H4 (cell line): ENCODE measurements at places on chromosomes 3 and 15.

GRCh38 chr3:100868096-100868495 is 125.1 kb downstream of the ABI3BP start:
- no peak for DNase-seq

- no peak for DNase-seq
Measured at GRCh38 chr3:148796799-148797198, 30.8 kb upstream of the CPB1 start.

DNA sequence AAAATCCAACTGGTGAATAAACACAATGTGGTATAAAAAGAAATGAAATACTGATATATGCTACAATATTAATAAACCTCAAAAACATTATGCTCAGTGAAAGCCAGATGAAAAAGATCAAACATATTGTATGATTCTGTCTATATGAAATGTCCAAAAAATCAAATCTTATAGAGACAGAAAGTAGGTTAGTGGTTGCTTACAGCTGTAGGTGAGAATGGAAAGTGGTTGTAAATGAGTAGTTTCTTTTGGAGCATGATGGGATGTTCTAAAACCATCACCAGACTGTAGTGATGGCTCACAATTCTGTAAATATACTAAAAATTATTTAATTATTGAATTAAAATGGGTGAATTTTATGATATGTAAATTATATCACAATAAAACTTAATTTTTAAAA is 58.4 kb downstream of the SENP7 start:
- DNase-seq: no peak

- no peak for DNase-seq
Measured at GRCh38 chr3:171828902-171829770, 14.0 kb upstream of the TMEM212 start.

DNA sequence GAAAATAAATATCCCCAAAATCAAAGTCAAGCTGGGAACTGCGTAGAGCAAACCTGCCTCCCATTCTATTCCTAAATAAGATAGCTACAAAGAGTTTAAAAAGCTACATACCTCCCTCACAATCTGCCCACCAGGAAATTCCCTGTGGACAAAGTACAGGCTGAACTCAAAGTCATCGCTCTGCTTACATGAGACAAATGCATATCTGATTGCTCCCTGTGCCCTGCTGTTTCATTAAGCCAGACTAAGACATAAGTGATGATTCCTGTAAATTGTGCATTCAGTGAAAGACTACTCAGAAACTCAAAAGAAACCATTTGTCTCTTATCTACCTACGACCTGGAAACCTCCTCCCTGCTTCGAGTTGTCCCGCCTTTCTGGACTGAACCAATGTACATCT is 28.5 kb upstream of the EIF4A2 start:
- DNase-seq: no peak

DNA sequence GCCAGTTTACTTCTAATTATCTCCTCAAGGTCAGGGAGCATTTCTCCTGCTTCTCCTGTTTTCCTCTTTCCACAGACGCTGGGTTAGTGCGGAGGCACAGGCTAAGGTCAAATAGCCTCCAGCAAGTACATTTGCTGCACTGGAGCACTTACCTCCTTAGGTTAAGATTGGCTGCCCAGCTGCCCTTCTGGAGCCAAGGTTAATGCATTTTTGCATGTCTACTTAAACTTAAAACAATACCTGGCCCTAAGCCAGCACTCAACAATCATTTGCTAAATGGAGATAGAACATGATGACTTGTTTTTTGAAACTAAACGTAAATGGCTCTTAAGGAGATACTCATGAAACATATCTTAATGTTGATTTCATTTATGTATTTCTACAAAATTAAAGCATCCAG is 83.5 kb downstream of the SSR3 start:
- no peak for DNase-seq

DNA sequence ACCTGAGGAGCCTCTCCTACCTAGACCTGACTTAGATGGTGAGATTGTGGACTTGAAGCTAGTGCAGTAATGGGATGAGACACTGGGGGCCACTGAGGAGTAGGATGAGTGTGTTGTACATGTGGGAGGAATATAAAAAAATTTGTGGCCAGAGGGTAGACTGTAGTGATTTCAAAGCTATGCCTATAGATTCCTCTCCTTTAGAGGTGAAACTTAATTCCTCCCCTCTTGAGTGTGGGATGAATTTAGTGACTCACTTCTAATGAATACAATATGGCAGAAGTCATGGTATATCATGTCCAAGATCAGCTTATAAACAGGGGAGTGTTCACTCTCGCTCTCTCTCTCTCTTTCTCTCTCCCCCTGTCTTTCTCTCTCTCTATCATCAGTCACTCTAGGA is 6.7 kb downstream of the ZNF860 start:
- no peak for DNase-seq

GRCh38 chr3:173429076-173429475 is 31.5 kb downstream of the NLGN1 start:
- DNase-seq: no peak

- DNase-seq: no peak
Measured at GRCh38 chr3:27666708-27667107, 55.4 kb downstream of the EOMES start.

- no peak for DNase-seq
Measured at GRCh38 chr15:83671603-83672002, 17.7 kb downstream of the ADAMTSL3 start.

DNA sequence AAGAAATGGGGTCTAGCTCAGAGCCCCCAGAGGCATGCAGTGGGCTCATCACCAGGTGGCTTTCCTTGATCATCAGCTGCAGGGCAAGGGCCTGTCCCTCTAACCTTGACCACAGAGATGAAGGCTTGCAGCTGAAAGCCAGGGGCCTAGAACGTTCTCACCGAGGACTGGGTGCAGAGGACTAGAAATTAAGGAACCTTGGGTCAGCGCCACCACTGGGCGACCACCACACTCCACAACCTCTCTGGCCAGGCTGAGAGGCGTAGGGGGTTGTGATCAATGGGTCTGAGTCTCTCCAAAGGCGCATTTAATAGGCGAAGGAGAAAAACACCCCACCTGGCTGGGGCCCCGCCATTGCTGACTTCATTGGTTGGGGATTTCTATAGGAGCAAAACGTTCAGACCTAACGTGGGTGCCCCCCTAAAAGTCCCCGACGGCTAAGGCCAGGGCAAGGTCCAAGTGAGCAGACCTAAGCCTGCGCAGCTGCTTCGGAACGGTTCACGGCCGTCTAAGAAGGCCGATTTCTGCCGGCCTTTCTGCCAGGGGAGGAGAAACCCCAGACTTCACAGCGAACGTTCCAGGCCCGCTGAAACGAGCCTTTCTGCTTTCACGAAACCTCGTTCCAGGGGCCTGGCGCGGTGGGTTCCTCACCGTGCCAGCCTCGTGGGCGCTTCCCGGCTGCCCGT is 915 bp downstream of the BCL2L10 start:
- no peak for DNase-seq

GRCh38 chr3:38018296-38019266 is 10.9 kb downstream of the PLCD1 start:
- DNase-seq: no peak

GRCh38 chr3:11288021-11288491 is 15.9 kb downstream of the ATG7 start:
- no peak for DNase-seq

GRCh38 chr3:149373235-149374125 is 4.0 kb downstream of the TM4SF1 start:
- no peak for DNase-seq

DNA sequence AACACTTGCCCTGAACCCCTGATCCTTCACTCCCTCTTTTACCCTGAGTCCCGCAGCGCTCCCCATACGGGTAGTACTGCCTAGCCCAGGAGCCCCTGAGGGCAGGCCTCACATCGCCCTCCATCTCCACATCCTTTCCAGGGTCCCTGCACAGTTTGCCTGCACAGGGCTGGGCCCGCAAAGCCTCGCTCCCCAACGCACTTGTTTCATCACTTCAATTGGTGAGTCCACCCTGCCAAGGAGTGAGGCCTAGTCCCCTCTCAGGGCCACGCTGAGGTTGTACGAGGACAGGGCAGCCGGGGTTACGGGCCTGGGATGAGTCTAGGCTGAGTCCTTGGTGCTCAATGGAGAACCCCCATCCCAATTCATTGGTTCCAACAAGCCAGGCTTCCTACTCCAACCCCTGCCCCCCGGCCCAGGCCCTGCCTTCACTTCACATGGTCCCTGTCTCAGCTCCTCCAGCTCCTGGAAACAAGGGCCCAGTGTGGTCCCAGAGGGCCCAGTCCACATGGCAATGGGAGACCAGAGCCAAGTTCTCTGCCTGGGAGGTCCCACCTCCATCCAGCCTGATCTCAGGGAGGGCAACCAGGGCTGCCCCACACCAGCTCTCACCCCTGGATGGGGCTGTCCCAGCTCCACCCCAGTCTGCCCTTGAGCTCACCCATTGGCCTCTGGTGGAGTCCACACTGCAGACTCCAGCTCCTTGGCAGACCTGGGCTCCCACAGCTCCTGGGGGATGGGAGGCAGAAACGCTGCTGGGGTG is 12.4 kb upstream of the CLK3 start:
- no peak for DNase-seq

DNA sequence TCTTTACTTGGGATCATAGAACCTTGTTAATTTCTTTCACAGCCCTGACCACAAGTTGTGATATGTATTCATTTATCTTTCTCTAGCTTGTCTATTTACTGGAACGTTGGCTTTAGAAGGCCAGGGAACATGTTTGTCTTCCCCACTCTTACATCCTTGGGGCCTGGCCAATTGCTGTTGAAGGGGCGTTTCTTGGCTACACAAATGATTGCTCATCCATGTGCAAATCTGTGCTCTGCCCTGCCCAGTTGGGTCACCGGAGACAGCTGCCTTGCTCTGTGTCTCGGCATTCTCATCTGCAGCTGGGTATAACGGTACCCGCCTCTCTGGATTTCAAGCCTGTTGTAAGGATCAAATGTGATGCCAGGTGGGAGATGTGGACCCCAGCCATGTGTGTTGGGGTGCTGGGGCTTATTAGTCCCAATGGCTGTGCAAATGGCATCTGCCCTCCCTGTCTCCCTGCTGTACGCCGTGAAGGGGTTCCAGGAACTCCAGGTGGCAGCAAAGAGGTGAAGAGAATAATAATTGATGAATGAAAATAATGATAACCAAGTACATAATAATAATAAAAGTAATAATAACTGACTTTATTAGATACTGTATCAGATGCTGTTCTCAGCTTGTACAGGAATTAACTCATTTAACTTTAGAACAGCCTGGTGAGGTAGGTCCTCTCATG is 24.0 kb upstream of the TLE3 start:
- peak; percentile 49 for DNase-seq

DNA sequence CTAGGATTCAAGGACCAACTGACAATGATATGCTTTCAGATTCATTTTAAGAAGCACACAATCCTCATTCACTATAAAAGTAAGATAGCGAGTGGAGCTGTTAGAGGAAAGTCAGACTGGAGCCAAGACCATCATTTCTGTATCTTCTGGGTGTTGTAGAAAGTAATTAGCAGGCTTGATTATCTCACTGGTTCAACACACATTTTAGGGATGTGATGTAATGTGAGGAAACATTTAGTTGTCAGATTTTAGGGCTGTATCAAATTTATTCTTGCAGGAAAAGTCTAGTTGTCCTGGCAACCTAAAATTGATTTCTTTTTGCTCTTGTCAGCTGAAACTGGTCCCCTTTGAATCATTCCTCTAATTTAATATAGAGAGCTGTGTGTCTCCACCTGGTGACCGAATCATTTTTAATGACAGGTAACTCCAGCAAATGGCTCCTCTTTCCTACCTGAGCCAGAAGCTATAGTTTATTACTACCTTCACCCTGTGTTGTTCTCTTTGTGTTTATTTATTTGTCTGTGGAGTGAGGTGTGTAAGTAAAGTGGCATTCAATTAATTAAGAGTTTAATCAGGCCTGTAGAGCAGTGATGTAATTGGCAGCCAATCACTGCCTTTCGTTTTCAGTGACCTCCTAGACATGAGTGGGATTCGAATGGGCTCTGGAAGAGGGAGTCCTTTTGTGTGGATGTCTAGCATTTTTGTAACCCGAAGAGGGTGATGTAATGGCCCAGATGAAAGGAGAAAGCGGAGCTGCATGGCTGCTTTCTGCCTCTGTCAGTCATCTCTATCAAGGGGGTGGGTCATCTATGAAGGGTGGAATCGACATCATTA is 125.8 kb downstream of the LPP start:
- no peak for DNase-seq

DNA sequence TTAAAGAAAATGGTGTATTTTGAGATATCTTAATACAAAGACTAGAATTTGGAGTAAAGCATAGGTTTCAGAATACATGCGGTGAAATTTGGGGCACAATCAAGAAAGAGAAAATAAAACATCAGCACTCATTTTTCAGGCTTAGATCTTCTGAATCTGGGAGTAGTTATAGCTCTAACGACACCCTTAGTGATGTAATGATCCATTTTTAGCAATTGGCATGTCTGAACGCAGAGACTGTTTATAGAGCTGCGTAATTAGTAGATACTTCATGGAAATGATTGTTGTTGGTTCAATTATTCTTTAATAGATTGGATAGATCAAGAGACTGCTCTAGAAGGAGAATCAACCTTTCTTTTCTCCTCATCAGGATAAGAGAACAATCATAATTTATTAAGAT is 47.5 kb upstream of the SNRK start:
- no peak for DNase-seq

DNA sequence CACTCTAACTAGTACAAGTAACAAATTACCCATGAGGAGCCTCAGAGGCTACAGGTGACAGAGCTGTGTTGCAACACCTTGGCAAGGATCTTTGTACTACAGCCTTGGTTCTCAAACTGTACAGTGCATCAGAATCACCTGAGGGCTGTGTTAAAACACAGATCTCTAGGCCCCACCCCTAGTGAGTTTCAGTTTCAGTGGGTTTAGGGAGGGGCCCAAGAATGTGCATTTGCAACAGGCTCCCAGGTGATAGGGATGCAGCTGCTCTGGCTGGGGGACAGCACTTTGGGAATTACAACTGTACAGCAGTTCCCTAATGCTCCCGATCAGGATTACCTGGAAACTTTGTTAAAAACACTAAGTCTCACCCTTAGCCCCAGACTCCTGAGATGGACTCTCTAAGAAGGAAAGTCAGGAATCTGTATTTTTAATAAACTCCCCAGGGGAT is 66.1 kb upstream of the NR2F2 start:
- no peak for DNase-seq

GRCh38 chr3:123286308-123287023 is 84.7 kb downstream of the SEC22A start:
- peak; percentile 64 for DNase-seq

GRCh38 chr3:128276146-128276435 is 122.8 kb downstream of the EEFSEC start:
- DNase-seq: no peak

GRCh38 chr3:20537234-20537633 is 351.2 kb upstream of the SGO1 start:
- no peak for DNase-seq

GRCh38 chr3:66949898-66950297 is 48.2 kb upstream of the KBTBD8 start:
- DNase-seq: no peak

DNA sequence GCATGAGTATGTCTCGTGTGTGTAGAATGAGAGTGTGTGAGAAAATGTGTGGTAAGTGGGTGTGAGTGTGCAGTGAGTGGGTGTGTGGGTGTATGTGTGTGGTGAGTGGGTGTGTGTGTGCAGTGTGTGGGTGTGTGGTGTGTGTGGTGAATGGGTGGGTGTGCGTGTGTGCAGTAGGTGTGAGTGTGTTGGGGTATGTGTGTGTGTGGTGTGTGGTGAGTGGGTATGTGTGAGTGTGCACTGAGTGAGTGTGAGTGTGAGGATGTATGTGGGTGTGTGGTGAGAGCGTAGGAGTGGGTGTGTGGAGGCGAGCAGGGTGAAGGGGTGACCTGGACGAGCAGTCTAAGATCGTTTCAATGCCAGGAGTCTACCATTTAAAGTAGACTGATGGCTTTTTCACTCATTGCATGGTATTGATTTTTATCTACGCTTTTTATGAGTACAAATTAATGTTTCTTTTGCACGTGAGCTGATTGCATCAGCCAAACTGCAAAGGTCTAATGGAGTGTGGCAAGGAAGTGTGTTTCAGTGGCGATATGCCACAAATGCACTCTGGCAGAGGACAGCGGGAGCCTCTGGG is 1.6 kb upstream of the CPN2 start:
- no peak for DNase-seq
